ENCODE measurements at places on chromosomes 5 and 9. TPM values are rescaled to one million over a fixed set of nuclear protein-coding genes. Genes with fewer than 3 reads are reported as not detected.

Gene PCDHGB7
- total RNA-seq, result not detected

Gene S1PR3
- total RNA-seq, result 0.91 TPM

Gene PCDHB16
- not detected for total RNA-seq

Gene MTMR12
- 14.1 TPM for total RNA-seq

Gene DELE1
- 48.0 TPM for total RNA-seq

Gene KIAA1191
- total RNA-seq, result 33.5 TPM

Gene SPINK4
- total RNA-seq, result not detected

- DNase-seq, result no peak
Measured at GRCh38 chr5:151899399-151899798, 25.3 kb downstream of the GLRA1 start.

DNA sequence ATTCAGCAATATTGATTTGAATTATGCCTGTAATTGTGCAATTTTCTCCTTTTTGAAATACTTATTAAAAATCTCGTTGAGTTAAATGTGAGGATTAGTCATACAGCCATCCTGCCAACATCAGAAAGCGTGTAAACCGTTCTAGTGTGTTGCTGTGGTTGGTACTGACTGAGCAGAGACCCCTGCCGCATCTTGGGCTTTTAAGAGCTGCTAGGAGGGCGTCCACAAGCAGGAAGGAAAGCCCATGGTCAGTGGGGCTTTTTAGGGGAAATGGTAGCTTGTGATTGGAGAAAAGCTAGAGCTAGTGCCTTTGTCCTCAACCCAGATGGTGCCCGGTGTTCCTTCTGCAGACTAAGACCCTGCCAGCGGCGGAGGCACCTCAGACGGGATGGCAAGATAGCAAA is 1.3 kb downstream of the SDHA start:
- DNase-seq, result peak; percentile 40

DNA sequence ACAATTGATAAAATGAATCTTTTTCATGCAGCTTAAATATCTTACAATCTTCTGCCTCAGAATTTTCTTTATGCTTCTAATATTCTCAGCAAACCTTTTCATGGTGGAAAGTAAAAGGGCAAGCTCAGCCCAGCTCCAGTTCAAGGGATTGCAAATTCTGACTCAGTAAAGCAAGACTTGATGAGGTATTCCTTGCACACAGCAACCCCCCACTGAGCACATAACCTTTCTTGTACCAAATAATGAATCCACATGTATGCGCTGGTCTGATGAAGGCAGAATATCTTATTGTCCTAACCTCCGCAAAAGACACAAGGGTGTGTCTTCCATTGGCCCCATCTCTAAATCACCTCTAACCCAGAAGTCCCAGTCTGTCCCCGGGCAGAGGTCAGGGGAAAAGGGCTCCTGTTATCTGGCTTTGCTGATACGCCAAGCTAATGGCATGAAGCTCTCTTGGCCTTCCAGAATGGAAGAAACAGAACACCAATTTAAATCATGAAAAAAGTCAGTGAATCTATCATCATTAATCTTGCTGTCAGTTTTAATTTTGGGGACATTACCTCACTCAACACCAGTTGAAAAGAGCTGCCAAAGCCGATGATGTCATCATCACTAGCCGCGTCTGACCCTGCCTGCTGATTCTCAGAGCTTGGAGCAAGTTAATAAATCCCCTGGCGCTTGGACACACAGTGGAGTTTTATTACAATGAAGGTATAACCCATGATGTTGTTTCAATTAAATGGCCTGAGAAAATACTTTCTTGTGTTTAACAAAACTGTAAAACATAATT is 592.5 kb upstream of the CLINT1 start:
- no peak for DNase-seq

Measured in activated naive CD4-positive, alpha-beta T cell treated with anti-CD3 and anti-CD28 coated beads for 36 hours (primary cell).